ENCODE measurements at places on chromosomes 6 and 20.

GRCh38 chr6:152954443-152954842 lies 28.4 kb downstream of the FBXO5 start:
- DNase-seq: no peak

DNA sequence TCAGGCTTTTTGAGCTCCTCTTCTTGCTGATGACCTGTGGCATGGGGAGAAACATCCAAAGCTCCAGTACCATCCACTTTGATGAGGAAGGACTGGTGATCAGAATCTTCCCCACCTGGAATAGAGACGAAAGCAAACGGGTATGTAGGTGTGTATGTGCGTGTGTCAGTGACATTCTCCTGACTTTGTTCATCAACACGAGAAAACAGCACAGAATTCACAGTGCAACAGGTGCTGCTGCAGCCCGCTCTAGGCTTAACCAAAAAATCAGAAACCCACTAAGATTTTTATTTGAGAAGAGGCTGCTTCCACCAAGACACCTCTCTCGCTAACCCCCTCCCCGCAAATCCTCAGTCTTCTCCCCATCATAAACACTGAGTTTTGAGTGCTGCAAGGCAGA lies 8.1 kb downstream of the BNIP5 start:
- no peak for DNase-seq

- DNase-seq: no peak
Observed at GRCh38 chr6:138403324-138403800, 661 bp upstream of the HEBP2 start.

GRCh38 chr6:143034689-143035334 lies 25.9 kb upstream of the AIG1 start:
- DNase-seq: no peak

DNA sequence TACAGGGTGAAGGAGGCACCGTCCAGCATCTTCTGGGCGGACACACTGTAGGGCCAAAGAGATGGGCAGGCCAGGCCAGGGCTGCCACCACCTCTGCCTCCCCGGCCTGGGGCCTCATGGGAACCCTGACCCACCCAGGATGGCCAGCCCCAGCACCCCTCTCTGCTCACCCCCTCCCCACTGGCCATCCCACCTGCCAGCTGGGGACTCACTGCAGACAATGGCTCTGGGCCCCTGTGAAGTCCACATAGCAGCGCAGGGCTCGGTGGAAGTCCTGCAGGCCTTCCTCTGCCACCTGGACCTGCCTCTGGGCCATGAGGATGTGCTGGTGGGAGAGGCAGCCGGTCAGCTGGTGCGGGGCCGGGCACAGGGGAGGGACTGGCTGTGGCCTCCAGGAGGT lies 3.6 kb upstream of the C20orf144 start:
- no peak for DNase-seq

GRCh38 chr6:30060606-30061091 lies 416 bp upstream of the POLR1H start:
- DNase-seq: no peak

DNA sequence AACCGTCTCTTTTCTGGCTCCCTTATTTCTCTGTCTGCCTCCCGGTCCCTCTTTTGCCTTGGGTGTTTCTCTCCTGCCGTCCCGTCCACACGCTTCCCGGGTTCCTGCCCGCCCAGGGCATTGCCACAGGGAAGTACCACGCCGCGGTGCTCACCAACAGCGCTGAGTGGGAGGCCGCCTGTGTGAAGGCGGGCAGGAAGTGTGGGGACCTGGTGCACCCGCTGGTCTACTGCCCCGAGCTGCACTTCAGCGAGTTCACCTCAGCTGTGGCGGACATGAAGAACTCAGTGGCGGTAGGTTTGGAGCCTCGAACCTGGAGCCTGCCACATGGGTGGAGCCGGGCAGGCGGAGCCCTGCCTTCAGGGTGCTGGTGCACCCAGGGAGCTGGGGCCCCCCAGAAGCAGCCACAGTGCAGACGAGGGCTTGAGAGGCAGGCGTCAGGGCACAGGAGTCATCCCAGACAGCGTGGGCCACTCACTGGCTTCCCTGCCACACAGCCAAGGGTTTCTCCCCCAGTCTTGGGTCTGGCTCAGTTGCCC lies 21.3 kb downstream of the NPEPL1 start:
- no peak for DNase-seq

DNA sequence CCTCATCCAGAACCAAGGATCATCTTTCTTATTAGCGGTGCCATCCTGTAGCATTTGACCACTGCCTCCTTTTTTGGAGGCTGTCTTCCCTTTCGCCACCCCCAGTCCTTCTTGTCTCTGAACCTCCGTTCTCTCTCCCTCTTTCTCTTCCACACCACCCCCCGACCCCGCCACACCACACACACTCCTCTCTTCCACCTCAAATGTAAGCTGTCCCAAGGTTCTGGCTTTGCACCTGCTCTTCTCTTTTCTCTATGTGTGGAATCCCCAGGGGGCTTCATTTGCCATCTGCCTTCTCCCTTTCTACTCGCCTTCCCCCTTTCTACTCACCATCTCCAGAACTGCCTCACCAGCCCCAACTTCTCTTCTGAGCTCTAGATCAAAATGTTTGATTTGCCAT lies 111.3 kb upstream of the CDYL start:
- no peak for DNase-seq

- DNase-seq: no peak
Observed at GRCh38 chr6:37614491-37614890, 83.2 kb downstream of the MDGA1 start.

GRCh38 chr6:114040871-114041270 lies 69.9 kb upstream of the HDAC2 start:
- DNase-seq: no peak

DNA sequence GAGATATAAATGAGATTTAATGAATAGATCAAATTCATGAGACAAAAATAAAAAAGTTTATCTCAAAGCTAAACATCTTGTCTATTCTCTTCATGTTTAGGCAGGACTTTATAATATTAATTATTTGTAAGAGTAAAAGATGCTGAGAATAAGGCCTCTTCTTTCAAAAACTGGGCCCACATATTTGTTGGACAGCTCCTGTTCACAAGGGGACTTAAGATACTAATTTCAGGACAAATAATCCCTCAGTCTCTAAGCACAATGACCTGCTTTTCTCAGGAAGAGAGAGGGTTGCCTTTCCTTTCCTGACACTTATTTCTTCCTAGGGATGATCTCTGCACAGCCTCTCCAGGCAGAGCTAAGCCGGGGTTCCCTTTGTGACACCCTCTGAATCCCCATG lies 43.3 kb downstream of the NOX3 start:
- DNase-seq: no peak

DNA sequence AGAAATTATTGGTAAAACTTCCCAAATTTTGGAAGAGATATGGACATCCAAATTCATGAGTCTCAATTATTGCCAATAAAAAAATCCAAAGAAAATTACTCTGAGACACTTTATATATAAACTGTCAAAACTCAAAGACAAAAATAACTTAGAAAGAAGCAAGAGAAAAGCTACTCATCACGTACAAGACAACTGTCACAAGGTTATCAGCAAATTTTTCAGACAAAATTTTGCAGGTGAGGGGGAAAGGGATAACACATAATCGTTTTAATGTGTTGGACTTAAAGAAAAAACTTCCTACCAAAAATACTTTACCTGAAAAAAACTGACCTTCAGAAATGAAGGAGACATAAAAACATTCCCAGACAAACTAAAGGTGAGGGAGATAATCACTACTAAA lies 272.5 kb downstream of the THBS2 start:
- DNase-seq: no peak

- no peak for DNase-seq
Observed at GRCh38 chr6:131023834-131024504, 39.1 kb downstream of the EPB41L2 start.

- no peak for DNase-seq
Observed at GRCh38 chr6:165245287-165245686, 64.1 kb downstream of the C6orf118 start.

DNA sequence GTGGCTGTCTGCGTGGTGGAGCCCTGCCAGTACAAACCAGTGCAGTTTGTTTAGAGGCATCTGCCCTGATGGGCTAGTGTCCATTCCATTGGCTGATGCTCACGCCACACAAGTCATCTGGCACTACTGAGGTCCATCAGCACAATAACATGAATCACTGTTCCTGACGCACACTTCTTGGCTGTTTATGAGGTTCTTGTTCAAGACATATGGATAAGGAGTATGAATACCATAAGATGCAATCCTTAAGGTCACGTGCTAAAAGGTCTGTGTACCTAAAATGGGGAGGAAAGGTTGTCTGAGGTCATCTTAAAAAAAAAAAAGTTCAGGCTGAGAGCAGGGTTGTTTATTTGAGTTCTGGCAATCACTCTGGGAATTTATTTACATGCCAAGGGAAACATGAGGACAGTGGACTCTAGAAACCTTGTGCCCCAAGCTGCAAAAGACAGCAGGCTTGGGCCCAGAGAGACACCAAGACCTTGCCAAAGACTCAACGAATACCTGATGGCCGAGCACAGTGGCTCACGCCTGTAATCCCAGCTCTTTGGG lies 54.1 kb upstream of the SHLD1 start:
- DNase-seq: no peak

- no peak for DNase-seq
Observed at GRCh38 chr6:33578588-33579011, 1.5 kb downstream of the BAK1 start.

DNA sequence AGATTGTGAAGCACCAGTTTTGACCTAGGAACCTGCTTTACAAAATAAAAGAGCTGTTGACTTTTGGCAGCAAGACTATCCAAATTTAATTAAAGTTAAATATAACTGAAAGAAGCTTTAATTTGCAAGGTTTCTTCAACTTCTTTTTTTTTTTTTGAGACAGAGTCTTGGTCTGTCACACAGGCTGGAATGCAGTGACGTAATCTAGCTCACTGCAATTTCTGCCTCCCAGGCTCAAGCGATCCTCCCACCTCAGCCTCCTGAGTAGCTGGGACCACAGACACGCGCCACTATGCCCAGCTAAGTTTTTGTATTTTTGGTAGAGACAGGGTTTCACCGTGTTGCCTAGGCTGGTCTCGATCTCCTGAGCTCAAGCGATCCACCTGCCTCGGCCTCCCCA lies 13.7 kb upstream of the CSE1L start:
- DNase-seq: no peak

DNA sequence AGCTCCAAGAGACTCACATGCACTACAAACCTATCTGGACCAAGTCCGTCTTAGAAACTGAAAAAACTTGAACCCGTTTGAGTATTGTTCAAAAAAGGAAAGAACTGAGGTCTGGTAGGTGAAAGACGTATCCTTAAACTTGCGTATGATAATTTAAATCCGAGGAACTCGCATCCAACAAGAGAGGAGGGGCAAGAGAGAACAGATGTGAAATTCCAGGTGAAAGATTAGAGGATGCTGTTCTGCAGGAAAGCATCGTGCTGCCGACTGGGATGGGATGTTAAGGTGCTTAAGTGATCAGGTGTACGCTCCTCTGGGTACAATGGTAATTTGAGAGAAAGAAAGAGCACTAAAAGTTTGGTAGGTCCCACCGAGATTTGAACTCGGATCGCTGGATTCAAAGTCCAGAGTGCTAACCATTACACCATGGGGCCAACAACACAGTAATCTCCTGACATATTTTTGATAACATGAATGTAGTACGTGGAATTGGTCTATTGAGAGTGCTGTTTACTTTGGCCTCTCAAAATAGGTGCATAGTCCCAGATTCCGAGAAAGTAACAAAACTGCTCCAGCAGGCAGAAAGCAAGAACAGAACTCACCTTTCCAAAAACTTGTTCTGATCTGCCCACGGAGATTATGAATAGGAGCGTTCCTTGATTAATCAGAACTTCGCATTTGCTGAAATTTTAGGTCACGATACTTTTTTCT lies 53.5 kb upstream of the BTN3A2 start:
- DNase-seq: no peak

DNA sequence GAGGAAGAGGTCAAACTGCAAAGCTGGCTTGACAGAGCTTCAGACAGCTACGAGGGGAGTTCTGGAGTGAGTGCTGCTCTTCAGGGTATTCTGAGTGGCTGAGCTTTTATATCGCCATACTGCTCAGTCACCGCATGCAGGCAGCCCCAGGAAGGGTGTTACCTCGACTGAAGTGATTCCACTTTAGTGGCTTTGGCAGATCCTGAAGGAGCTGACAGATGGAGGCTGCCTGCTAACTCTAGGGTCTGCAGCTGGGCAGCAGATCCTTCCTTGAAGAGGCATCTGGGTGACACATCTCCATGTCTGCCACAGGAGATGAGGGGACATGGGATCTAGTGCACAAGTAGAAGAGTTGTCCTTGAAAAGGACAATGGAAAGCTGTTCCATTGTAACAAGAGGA lies 3.7 kb upstream of the DEK start:
- DNase-seq: no peak

- DNase-seq: no peak
Observed at GRCh38 chr20:15831201-15831600, 742.0 kb downstream of the KIF16B start.

- no peak for DNase-seq
Observed at GRCh38 chr6:111800259-111800765, 72.9 kb downstream of the FYN start.

DNA sequence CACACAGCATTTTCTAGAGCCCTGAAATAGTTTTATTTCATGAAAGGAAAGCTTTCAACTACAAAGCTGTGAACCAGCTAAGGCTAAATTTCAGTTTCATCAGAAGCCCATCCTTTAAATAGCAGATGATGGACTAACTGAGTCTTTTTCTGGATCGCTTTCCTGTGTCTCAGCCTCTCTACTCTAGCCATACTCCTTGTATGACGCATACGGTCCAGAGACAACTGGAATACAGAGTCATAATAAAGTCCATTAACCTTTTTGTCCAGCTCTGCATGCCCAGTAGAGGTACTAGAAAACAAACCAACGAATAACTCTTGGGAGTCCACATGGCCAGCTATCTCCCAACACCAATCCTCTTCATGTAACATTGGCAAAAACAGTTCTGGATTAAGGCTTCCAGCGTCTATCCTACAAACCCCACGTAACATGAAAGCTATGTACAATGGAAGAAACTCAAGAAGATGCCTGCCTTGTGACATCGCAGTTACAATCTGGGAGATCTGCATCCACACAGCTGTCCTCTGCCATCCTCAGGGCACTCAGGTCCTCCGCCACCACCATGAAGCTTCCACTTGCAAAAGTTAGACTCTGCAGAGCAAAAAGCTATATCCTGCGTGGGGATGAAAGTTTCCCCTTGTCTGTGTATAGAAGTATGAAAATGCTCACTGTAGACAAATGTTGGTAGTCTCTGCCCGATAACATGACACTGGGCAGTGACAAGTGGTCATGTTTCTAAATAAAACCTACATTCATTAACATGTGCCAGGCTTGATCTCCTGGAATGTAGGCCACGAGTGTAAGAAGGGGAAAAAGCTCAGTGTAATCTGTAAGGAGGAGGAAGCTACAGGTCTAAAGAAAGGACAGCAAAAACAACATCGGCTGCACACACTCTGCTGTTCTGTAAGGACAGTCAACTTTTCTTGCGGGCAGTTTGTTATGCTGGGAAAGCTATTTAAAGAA lies 360.4 kb downstream of the ESR1 start:
- DNase-seq: no peak

Measured in stimulated activated CD8-positive, alpha-beta memory T cell treated with anti-CD3 and anti-CD28 coated beads, Interleukin-4, amount 100 ng/mL, for 1 hour (primary cell).